ENCODE measurements at places on chromosomes 1 and 21.

DNA sequence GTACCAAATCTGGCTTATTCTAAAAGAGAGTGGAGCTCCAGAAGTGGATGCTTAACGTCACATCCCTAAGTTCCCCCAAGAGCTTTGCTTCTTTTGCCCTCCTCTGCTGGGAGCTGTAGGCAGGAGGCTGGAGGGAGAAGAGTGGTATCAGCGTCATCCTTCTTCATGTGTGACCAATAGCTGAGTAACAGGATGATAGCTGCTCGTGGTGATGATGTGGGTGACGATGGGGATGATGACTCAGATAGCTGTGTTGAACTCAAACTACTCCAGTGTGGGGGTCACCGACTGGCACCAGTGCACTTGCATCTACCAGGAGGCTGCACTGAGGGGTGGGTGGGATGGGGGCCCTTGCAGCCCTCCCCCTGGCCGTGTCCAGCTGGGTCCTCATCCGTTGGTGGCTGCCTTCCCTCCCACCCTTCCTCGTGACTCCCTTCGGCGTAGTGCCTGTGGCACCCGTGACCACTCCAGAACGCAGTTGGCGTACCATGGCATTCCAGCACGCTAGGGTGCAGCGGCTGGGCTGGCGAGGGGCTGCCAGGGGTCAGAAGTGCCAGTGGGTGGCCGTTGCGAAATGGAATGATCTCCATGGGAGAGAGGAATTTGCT is 1.1 kb downstream of the IGFN1 start:
- H3K27me3 ChIP-seq = no peaks in the 10 kb centered on the region
- H3K27ac ChIP-seq = peak overlapping the region; percentile 73
- no peak overlapping the region for H3K4me3 ChIP-seq
- H3K36me3 ChIP-seq = no peaks in the 10 kb centered on the region

- no peak overlapping the region for H3K27ac ChIP-seq
- no peaks in the 10 kb centered on the region for H3K36me3 ChIP-seq
- DNase-seq = no peak
- H3K4me1 ChIP-seq = no peaks in the 10 kb centered on the region
- no peaks in the 10 kb centered on the region for H3K27me3 ChIP-seq
- no peak overlapping the region for H3K4me3 ChIP-seq
These were observed 49.7 kb upstream of the APOBEC4 start for GRCh38 chr1:183702813-183703198.

DNA sequence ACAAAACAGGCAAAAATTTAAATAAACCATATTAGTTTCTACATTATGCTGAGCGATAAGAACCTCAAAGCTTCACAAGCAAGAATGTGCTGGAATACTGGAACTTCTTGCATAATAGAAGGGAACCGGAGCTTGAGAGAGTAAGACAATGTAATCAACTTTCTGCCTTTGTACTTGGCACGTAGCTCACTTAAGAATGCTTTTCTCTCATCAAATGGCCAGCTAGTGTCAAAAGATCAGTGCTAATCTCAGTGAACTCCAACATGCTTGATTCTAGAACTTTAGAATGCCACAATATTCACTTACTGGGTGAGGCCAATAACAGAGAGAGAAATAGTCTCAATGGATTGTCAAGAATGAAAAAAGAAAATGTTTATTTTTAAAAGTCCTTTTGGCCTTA is 486.1 kb upstream of the LRRC7 start:
- no peaks in the 10 kb centered on the region for H3K36me3 ChIP-seq
- no peak for DNase-seq
- no peak overlapping the region for H3K27ac ChIP-seq
- no peaks in the 10 kb centered on the region for H3K4me1 ChIP-seq
- no peaks in the 10 kb centered on the region for H3K27me3 ChIP-seq

DNA sequence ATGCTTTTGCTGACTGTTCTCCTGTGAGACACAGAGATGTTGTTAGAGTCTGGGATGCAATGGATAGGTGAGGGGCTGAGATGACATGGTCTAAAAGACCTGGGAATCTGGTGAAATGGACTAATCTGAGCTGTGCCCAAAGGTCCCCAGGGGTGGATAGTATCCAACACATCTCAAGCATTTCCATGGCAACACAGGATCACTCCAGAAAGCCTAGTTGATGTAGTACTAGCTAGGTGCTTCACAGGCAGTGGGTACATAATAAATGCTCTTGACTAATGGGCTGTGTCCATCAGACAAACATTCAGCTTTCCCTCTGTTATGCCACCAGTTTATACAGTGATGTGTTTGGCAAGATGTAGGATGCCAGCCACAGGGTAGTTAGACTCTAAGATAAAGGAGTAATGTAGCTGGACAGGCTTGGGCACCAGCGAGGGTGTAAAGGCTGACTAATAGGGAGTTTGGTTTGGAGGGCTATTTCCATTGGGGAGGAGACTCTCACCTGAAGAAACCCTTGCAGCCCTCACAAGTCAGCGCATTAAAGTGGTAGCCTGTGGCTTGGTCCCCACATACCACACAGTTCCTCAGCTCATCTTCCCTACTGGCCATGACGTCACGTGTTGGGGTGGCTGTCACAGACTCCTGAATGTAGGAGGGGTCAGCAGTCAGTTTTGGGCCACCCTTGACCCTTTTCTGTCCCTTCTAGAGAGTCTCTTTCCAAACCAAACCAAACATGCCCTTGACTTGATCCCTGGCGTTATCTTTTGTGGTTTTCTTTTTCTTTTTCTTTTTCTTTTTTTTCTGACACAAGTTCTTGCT is 1.8 kb downstream of the NR1I3 start:
- H3K27me3 ChIP-seq = no peaks in the 10 kb centered on the region
- H3K27ac ChIP-seq = no peak overlapping the region
- no peak for DNase-seq
- H3K4me1 ChIP-seq = no peaks in the 10 kb centered on the region

DNA sequence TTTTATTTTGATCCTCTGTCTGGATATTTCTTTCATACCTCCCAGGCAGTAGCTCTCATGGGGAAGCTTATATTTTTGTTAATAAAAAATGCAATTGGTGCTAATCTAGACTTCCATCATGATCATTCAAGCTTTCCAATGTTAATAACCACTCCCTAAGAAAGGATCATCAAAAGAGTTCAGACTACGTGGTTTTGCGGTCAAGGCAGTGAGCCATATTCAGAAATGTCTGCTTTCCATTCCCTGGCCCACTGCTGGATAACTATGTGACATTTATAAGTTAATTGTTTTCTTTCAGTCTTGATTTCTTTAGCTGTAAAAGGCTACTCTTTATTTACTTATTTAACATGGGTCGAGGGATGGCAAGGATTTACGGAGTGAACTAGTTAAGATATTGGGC is 414.6 kb downstream of the LMO4 start:
- no peaks in the 10 kb centered on the region for H3K4me1 ChIP-seq
- DNase-seq = no peak
- H3K4me3 ChIP-seq = no peak overlapping the region

DNA sequence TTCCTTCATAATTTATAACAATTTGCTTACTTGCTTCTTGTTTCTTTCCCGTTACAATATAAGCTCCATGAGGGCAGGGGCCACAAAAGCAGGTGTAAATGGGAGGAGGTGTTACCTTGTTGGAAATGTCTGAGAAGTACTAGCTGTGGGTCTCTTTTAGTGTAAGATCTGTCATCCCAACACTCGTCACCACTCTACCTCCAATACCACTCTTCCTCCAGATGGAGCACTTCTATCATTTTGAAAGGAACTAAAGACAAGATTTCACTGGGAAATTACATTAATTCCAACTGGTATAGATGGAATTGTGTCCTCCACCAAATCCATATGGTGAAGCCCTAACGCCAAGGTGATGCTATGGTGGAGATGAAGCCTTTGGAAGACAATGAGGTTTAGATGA is 53.0 kb upstream of the CPLANE2 start:
- H3K27ac ChIP-seq = no peak overlapping the region
- no peak for DNase-seq
- no peaks in the 10 kb centered on the region for H3K27me3 ChIP-seq
- H3K36me3 ChIP-seq = no peaks in the 10 kb centered on the region

DNA sequence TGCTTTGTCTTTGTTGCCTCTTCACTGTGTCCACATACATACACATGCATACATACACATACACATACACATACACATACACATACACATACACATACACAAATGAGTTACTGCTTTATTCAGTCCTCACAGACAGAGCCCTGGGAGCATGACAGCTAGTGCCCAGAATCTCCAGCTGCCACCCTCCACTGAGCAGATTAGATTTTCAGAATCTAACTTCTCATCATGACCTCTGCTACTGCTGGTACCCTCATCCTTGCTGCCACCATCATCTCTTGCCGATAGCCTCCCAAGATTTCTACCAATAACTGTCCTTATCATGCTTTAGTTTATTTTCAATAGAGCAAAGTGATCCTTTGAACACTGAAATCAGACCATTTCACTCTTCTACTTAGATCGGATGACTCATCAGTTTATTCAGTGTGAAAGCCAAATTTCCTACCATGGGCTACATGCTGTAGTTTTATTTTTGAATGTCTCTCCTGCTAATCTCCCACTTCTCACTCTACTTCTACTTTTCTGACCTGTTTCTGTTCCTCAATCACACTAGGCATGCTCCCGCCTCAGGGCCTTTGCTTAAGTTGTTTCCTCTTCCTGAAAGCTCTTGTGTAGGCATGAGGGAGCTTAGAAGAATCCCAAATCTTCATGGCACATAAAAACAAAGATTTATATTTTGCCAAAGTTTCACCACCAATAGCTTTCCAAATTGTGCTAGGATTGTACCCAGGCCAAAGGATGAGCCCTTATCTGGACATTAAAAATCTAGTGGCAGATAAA is 43.0 kb downstream of the ATP6V1G3 start:
- DNase-seq = no peak
- H3K27me3 ChIP-seq = no peaks in the 10 kb centered on the region
- no peaks in the 10 kb centered on the region for H3K4me1 ChIP-seq
- H3K36me3 ChIP-seq = no peaks in the 10 kb centered on the region
- no peak overlapping the region for H3K4me3 ChIP-seq

DNA sequence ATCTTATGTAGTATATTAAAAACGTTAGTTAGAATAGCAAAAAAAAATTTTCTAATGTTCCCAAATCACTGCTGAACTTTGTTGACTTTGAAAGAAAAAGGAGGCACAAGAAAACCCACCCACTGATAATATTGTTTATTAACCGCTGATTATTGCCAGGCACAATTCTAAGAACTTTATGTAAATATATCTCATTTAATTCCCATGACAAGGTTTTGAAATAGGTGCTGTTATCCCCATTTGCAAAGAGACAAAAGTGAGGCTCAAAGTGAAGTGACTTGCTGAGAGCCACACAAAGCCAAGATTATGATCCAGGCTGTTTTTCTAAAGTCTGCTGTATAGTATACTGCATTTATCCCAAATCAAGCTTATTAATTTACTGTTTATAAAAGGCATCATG is 56.4 kb downstream of the SASS6 start:
- H3K36me3 ChIP-seq = no peaks in the 10 kb centered on the region
- DNase-seq = no peak
- H3K27me3 ChIP-seq = no peaks in the 10 kb centered on the region
- H3K4me3 ChIP-seq = no peak overlapping the region

DNA sequence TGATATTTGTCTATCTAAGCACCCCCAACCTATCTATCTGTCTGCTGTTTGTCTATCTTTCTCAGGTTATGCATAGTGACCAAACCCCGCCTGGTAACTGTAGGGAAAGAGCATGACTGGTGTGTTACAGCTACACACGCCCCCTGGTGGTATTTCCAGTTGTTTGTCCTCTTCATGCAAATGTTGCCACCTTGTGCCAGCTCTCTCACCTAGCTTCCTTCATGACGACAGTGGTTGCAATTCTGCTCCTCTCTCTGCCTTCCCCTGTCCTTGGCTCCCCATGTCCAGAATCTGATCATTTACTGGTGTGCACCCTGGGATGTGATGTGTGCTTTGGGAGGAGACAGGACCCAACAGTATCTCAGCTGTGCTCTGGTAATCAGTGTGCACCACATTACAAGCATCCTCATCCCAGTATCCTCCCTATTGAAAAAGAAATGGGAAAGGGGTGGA is 8.1 kb upstream of the INKA2 start:
- H3K27ac ChIP-seq = no peak overlapping the region
- no peak overlapping the region for H3K4me3 ChIP-seq
- H3K4me1 ChIP-seq = no peaks in the 10 kb centered on the region
- no peaks in the 10 kb centered on the region for H3K27me3 ChIP-seq

Data from uterus (tissue), 4 donors.